ENCODE measurements at places on chromosomes 11 and 22.

DNA sequence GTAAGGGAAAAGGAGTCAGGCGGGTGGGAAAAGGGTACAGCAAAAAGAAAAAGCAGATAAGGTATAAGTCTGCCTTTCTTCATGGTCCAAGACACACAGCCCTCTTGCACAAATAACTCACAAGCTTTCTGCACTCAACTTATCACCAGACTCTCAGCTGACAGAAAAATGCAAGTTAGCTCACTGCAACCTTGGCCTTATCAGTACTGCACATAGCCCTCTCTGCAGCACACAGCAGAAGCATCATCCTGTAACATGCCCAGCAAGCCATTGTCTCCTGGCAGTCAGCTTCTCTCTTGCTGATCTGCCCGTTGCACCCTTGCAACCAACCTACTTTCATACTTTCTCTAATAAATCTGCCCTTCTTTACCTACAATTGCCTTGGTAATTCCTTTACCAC, 5.8 kb downstream of the ZBTB44 start:
- no peak for DNase-seq

DNA sequence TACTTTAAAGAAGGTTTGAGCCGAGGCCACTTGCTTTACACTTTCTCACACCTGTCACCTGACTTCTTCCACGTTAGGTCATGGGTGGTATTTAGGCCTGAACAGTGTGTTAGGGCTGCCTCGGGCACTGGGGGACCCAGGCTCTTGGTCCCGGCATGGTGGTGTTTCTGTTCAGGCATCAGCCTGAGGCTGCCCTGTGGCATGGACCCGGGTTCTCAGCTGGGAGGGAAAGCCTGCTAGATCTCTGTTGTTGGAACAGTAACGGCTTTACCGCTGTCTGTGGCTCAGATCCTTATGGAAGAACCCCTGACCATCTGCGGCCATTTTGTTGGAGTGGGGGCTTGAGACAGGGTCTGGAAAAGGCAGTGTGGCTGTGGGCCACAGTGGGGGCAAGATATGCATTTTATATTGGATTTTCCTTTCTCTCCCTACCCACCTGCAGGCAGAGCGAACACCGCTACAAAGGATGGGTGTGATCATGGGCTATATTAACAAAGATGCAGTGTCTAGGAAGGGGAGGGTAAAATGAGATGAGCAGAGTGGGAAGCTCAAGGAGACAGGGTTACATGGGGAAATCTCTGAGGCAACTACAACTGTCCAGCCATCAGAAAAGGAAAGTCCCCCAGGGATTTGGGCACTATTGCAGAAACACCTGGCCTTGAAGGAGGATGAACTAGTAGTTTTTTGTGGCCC, 1.6 kb upstream of the KCNJ11 start:
- no peak for DNase-seq

- no peak for DNase-seq
Measured at GRCh38 chr11:62737196-62737595, 8.9 kb downstream of the TTC9C start.

DNA sequence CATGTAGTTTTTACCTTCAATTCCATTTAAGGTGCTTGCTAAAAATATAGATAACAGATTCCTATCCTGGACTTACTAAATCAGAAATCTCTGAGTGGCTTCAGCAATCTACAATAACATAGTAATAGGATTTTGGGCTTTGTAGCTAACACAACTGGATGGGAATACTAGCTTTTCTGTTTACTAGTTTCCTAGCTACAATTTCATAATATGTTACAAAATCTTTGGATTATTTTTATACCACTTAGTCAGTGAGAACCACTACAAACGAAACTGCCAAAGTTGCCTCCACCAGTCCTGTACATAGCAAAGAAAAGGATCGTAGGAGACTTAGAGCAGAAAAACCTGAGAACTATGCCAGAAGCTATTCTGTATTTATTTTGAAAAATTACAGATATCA, 87.7 kb upstream of the ANO3 start:
- DNase-seq, result no peak

GRCh38 chr11:106670069-106670468, 348.2 kb downstream of the GUCY1A2 start:
- no peak for DNase-seq

- DNase-seq, result no peak
Measured at GRCh38 chr11:46450846-46451477, 59.4 kb upstream of the CHRM4 start.

DNA sequence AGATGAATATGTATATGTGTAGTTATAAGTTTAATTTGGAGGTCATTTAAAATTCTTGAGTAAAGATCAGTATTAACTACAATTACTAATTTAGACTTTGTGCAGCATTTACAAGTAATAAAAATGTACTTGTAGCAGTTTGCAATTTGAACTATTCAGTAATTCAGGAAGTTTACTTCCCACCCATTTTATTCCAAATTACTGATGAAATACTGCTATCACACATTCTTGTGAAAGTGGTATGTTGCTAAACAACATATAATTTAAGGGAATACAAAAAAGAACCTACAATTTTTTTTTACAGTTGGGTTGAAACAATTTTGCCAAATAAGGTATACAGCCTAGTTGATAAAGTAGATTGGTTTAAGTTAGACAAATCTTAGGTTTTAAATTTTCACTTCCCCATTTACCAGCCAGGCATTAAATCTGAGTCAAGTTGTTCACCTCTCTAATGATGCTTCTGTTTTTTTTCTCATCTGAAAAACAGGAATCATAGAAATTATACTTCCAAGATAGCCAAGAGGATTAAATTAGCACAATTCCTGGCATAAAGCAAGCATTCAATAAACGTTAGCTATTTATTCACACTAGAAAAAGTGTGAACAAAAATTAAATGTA, 45.3 kb downstream of the ZBTB44 start:
- DNase-seq, result no peak

All from activated naive CD8-positive, alpha-beta T cell treated with anti-CD3 and anti-CD28 coated beads, Interleukin-2, amount 50 U/mL, for 16 hours (primary cell).